ENCODE measurements at places on chromosomes 6 and 20.

- no peak for DNase-seq
Measured at GRCh38 chr6:321536-322258, 29.4 kb downstream of the DUSP22 start.

- peak; percentile 28 for DNase-seq
Measured at GRCh38 chr6:1247056-1247455, 64.8 kb upstream of the FOXQ1 start.

DNA sequence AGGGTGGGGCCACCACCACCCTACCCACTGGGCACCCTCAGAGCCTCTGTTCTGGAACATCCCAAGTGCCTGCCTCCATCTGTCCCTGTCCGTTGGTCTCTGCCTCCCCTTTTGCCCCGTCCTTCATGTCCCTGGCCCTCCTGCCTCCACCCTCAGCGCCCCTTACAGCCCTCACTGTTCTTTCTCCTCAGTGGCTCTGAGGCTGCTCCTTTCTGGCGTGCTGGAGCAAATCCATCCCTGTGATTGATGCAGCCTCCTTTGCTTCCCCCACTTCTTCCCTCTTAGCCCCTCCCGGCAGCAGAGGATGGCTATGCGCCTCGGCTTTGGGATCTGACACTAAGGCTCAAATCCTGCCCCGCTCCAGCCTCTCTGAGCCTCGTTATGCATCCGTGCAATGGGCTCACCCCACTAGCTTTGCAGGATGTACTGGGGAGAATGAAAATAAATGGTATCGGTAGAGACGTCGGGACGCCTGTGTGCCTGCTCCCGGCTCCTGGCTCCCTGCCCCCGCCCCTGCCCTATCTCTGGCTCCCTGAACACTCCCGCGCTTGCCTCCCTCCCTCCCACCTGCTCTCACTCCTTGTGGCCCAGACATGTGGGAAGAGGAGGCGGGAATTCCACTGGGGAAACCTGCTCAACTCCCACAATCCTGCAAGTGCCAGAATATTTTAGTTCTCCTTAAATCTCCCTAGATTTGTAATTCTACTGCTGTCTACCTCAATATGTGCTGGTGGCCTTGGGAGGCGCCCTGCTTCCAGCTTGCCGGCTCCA, 13.1 kb downstream of the VSTM2L start:
- DNase-seq: no peak

DNA sequence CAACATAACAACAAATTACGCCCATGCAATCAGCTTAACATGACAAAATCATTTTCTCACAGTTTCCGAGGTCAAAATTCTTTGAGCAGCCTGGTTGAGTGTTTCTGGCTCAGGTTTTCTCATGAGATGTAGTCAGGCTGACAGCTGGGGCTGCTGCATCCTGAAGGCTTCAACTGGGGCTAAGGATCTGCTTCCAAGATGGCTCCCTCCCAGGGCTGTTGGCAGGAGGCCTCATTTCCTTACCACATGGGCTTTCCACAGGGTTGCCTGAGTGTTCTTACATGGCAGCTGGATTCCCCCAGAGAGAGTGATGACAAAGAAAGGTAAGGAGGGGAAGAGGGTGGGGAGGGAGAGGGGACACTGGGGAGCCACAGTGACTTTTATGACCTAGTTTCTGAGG, 63.1 kb upstream of the NNAT start:
- no peak for DNase-seq

DNA sequence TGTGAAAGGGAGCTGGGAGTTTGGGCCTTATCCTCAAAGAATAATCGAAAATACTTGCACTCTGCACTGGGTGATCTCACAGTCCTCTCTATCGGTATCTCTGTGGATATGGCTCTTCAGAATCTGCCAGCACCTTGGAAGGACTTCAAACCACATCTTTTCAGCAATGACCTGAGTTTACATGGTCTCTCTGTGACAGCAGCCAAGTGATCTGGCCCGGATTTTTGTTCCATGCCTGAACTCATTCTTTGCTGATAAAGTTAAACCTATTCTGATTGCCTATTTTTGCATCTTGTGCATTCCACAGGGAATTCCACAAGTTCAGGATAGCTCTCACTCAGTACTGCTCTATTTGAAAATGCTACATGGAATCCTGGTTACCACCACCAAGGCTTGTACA, 98.9 kb downstream of the HDGFL1 start:
- peak; percentile 4 for DNase-seq

GRCh38 chr6:129908356-129908755, 47.2 kb upstream of the TMEM244 start:
- no peak for DNase-seq

- no peak for DNase-seq
Measured at GRCh38 chr20:11162026-11162775, 488.4 kb upstream of the JAG1 start.

DNA sequence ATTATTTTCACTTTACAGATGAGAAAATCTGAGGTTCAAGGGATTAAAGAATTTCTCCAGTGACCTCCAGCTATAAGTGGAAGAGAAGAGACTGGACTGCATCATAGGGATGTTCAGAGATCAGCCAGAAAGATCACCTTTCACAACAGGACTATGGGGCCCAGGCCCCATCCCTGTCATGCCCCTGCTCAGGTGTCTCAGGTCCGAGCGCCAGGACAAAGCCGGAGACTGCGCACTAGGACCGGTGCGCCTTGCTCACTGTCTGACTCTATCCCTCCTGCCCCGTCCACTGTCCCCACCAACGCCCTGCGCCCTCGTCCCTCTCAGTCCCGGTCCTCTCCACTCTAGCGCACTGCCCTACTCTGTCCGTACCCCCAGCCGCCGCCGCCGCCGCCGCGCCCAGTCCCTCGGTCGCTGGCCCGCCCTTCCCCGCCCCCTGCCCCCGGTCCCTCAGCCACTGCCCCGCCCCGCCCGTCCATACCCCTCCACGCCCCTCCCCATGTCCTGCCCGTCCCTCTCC, 521 bp upstream of the RAD21L1 start:
- no peak for DNase-seq

- peak; percentile 97 for DNase-seq
Measured at GRCh38 chr6:30769088-30769852, 24.9 kb upstream of the IER3 start.
